ENCODE measurements at places on chromosomes 13 and 19.

DNA sequence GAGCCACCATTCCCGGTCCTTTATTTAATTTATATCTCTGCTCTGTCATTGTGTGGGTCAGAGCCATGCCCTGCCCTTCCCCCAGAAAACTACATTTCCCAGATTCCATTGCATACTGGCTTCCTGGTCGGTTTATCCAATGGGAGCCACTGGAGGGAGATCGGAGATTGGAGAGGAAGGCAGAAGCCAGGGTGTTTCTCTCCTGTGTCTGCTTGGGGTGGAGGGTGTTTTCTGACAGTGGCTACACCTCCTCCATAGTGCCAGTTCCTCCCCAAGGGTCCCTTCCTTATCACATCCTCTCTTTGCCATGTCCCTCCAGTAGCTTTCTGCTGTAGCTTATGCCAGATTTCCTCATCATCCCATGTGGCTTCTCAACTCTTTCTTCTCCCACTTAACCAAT, 19.0 kb downstream of the OLFM2 start:
- DNase-seq, result peak; percentile 58

DNA sequence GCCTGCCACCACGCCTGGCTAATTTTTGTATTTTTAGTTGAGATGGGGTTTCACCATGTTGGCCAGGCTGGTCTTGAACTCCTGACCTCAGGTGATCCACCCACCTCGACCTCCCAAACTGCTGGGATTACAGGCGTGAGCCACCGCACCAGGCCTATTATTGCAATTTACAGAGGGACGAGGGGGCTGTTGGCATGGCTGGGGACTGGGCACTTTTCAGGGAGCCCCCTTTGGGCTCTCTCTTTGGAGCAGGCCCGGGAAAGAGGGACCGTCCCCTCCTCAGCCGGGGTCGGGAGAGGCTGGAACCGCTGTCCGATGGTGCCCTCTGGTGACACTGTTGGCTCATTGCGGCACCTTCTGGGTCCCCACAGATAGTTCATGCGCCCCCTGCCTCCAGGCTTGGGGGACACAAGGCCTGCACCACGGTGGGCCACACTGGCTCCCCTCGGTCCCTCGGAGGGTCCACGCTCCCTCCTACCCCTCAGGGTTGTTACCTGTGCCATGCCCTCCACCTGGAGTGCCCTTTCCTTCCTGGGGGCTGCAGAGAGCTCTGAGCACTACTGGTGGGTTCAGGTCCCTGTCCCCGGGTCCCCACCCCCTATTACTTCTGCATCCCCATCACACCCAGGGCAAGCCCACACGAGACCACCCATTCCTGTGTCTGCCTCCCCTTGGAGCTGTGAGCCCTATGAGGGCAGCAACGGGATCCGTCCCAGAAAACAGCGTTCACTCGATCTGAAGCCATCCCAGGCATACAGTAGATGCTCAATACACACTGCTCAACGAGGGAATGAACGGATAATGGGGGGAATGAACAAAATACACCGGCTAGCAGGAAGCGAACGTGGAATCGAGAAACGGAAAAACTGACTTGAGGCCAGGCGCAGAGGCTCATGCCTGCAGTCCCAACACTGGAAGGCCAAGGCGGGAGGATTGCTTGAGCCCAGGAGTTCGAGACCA, 12.5 kb downstream of the FEM1A start:
- no peak for DNase-seq

DNA sequence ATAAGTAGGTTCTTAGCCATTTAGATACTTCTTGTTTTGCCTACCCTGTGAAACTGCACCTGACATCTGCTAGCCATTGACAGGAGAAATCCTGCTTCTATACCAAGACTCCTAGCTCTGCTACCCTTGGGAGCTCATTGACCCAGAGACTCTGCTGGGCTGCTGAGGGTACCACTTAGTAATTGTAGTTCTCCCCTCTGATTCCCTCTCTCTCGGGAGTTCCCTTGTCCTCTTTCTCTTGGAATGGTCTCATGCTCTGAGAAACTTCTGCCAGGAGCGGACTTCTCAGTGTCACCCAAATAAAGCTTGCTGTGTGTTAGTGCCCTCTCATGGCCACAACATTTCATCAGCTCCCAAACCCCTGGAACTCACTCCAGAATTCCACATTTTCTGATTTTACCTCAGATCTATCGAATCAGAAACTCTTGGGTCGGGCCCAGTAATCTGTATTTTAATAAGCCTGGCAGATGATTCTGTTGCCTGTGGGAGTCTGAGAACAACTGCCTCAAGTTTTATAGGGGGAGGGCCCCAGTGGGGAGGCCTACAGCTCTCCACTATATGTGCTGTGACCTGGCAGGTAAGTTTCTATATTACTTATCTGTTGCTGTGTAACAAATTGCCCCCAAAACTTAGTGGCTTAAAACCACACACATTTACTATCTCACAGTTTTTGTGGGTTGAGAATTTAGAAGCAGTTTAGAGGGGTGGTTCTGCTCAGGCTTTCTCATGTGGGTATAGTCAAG, 221.1 kb downstream of the TDRD3 start:
- no peak for DNase-seq

DNA sequence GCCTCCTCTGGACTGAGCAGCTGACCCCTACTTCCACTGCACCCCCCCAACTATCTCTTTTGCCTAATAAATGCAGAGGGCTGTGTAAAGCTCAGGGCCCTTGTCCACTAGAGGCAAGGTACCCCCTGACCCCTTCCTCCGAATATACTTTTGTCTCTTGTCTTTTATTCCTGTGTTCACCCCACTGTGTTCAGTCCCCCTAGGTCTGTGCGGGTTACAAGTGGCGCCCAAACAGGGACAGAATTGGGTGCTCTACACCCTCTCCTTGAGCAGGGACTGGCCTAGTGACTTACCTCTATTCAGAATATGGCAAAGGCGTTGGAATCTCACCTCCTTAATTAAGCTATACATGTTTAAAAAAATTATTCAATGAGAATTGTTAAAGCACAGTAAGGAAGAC, 15.0 kb downstream of the ZNF350 start:
- DNase-seq, result peak; percentile 24

DNA sequence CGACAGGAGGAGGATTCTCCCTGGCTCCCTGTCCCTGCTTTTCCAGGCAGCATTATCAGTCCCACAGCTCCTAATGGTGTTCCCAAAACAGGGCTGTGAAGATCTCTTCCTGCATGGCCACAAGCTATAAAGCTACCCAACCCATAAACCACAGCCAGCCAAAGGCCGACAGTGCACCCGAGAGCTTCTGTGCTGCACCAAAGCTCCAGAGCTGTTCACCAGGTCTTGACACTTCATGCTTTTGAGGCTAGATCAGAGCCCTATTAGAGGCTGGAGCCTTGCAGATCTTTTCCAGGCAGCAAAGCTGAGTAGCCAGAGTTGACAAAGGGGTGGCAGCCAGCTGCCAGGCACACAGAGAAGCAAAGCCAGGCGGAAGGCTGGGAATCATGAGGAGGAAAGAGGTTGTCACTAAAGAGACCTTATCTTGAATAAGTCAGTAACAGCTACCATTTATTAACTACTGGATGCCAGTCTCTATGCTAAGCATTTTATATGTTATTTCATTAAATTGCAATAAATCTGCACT, 180.4 kb downstream of the KATNAL1 start:
- no peak for DNase-seq

DNA sequence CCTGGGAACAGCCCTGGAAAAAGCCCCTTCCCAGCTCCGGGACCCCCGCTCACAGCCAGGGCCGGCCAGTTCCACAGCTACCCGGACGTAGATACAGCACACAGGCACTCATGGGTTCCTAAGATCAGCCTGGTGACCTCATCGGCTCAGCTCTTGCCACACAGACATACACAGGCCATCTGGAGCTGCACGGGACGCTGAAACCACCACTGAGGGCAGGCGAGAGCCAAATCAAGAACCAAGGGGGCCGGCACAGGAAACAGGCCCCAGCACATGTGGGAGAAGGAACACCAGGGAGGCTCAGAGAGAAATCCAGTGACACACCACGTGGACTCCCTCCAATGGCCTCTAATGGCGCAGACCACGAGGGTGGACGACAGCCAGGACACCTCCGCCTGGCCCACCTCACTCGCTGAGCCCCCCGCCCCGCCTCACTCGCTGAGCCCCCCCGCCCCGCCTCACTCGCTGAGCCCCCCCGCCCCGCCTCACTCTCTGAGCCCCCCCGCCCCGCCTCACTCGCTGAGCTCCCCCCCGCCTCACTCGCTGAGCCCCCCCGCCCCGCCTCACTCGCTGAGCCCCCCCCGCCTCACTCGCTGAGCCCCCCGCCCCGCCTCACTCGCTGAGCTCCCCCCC, 69.7 kb upstream of the C13orf46 start:
- no peak for DNase-seq

DNA sequence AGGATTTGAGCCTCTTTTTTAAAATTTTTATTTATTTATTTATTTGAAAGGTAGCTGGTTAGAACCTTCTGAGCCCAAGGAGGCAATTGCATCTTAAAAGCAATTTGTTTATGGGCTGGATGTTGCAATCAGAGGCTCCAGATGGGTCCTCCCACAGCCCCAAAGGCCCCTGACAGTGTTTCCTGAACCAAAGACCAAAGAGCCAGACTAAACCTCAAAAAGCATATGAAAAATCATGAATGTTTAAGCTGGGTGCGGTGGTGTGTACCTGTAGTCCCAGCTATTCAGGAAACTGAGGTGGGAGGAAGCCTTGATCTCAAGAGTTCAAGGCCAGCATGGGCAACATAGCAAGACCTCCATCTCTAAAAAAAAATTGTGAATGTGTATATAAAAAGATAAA, 67.8 kb upstream of the RGCC start:
- DNase-seq, result no peak

- DNase-seq, result no peak
Observed at GRCh38 chr13:70080012-70080411, 27.6 kb upstream of the ATXN8OS start.

- DNase-seq, result no peak
Observed at GRCh38 chr13:19618977-19619376, 14.5 kb upstream of the MPHOSPH8 start.

DNA sequence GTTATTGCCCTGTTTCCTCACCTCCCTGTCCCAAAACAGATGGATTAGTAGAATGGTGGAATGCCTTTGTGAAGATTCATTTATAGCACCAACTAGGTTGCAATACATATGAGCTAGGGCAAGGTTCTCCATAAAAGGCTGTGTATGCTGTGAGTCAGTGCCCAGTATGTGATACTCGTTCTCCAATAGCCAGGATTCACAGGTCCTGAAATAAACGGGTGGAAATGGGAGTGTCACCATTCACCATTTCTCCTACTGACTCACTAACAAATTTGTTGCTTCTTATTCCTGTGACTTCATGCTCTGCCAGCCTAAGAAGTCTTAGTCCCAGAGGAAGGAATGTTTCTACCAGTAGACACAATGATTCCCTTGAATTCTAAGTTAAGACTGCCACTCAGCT, 1745.4 kb downstream of the SLITRK1 start:
- no peak for DNase-seq

- no peak for DNase-seq
Observed at GRCh38 chr19:50808856-50809255, 14.7 kb downstream of the KLK1 start.

DNA sequence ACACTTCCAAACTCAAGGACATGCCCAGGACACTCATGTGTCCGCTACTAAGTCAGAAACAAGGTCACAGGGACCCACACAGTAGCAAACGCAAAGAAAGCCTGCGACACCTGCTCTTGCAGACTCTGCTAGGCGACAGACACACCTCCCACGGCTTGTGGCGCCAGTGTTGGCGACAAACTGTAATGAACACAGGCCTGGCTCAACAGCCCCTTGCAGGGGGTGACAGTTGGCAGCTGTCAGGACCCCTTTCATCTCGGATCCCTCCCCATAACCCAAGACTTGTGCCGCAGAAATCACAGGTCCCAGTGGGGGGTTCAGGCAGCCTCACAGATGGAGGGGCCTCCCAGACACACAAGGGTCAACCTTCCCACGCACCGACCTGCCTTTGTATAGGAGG, 364 bp downstream of the CKM start:
- no peak for DNase-seq

DNA sequence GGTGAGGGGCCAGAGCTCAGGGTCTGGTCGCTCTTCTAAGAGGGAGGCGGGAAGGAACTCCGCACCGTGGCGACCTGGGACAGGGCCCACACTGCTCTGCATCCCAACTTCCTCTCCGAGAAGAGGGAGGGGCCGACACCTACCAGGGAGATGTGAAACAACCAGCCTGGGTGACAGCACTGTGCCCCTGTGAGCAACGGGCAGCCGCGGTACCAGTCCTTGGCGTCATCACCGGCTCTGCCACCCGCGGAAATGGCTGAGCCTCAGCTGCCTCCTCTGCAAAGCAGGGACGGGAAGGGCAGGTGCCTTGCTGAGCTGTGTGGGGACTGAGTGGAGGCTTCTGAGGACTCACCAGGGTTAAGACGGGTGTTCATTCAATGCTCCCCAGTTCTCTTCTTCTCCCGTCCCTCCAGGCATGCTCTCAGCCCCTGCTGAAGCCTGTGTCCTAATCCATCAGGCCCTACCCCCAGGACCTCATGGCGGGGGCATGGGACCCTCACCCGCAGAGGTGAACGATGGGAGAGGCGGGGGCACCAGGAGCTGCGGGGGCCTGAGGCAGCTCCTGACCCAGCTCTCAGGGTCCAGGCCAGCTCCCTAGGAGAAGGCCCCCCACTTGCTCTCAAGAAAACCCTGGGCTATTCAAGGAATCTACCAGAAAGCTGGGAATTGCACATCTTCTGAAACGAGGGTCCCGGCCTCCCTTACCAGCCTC, 9.3 kb downstream of the ZNF787 start:
- no peak for DNase-seq

GRCh38 chr13:25839371-25839770, 212.4 kb downstream of the SHISA2 start:
- DNase-seq, result no peak

GRCh38 chr19:29614780-29615179, 8.7 kb downstream of the POP4 start:
- no peak for DNase-seq

- DNase-seq, result no peak
Observed at GRCh38 chr13:34990399-34991214, 48.5 kb downstream of the NBEA start.

GRCh38 chr19:39582891-39583625, 19.3 kb upstream of the LGALS13 start:
- DNase-seq, result no peak

GRCh38 chr19:5092481-5092843, 123.5 kb downstream of the KDM4B start:
- no peak for DNase-seq

DNA sequence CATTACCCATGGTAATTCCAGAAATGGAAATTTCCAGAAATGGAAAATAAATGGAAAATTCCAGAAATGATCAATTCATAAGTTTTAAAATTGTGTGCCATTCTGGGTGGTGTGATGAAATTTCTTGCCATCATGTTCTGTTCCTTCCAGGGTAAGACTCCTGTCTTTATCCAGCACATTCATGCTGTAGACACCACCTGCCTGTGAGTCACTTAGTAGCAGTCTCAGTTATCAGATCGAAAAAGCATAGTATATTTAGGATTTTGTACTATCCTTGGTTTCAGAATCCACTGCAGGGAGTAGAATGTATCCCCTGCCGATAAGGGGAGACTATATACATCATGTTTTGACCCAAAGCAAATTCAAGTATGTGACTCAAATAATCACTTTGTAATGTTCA, 26.7 kb upstream of the CSNK1A1L start:
- peak; percentile 21 for DNase-seq

GRCh38 chr13:99293178-99293577, 14.0 kb downstream of the GPR183 start:
- no peak for DNase-seq

Data from mammary epithelial cell (primary cell).